ENCODE measurements at places on chromosomes 6 and 20. TPM values are rescaled to one million over a fixed set of nuclear protein-coding genes. Genes with fewer than 3 reads are reported as not detected.

The BCAS1 gene
- total RNA-seq, result 0.10 TPM

The ATP9A gene
- total RNA-seq, result 0.21 TPM

The SCRT2 gene
- not detected for total RNA-seq

The VEGFA gene
- 51.9 TPM for total RNA-seq

The SLC4A11 gene
- total RNA-seq, result 2.9 TPM

The CLVS2 gene
- not detected for total RNA-seq

GRCh38 chr6:4606821-4607704 is 169.1 kb upstream of the CDYL start:
- peaks cover 10% of the 10 kb centered on the region for H3K4me1 ChIP-seq
- no peak for DNase-seq
- peaks cover 4% of the 10 kb centered on the region for H3K27me3 ChIP-seq
- no peak overlapping the region for H3K4me3 ChIP-seq

GRCh38 chr6:235763-236360 is 56.4 kb upstream of the DUSP22 start:
- peak overlapping the region; percentile 30 for H3K4me3 ChIP-seq
- H3K36me3 ChIP-seq, result no peaks in the 10 kb centered on the region
- no peaks in the 10 kb centered on the region for H3K27me3 ChIP-seq

DNA sequence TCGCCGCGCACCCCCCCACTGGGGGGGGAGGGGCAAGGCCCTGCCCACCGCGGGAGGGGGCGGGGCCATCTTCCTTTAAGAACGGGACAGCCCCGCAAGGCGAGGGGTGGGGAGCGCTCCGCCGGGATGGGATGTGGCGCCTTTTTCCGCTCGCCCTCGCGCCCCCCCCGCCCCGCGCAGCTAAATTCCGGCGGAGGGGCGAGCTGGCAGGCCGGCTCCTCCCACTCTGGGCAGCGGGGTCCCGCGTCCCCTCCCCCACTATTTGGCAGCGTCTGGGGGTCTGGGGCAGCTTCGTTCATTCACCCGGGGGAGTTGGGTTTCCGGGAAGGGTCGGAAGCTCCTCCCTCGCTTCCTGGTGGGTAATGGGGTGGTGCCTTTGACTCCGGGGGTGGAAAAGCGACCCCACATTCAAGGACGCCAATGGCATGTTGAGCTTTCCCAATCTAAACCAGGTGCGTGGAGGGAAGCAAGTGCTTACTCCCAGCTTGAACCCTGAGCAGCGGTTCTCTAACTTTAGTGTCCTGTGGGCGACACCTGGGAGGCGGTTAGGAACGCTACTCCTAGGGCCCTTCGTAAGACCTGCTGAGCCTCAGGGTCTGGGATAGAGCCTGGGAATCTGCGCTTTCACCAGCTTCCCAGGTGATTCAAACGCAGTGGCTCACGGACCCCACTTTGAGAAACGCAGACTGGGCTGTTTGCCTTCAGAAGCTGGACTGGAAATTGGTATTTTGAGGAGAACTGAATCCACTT is 927 bp downstream of the ASXL1 start:
- H3K27me3 ChIP-seq, result peaks cover 3% of the 10 kb centered on the region
- peaks cover 68% of the 10 kb centered on the region for H3K4me1 ChIP-seq
- H3K4me3 ChIP-seq, result peak overlapping the region; percentile 92
- H3K36me3 ChIP-seq, result peaks cover 34% of the 10 kb centered on the region
- peak; percentile 83 for DNase-seq

DNA sequence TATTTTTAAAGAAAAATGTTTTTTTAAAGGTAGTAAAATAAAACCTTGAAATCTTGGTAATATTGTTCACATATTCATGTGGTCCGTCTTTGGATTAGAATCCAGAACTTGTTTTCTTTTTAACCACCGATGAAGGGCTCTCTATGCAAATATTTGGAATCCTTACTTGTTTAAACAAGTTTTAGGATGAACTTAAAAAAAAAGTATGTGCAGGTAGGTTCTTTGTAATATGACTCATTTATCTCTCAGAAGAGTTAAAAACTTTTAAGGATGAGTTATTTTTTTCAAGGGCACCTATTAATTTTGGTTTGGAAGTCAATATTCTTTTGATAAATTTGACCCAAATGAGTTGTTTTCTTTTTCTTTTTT is 8.9 kb downstream of the DSP start:
- no peaks in the 10 kb centered on the region for H3K36me3 ChIP-seq
- no peak for DNase-seq
- H3K27ac ChIP-seq, result no peak overlapping the region
- peaks cover 55% of the 10 kb centered on the region for H3K27me3 ChIP-seq

GRCh38 chr6:279341-280029 is 12.8 kb upstream of the DUSP22 start:
- H3K27me3 ChIP-seq, result no peaks in the 10 kb centered on the region
- H3K4me1 ChIP-seq, result peaks cover 3% of the 10 kb centered on the region
- H3K4me3 ChIP-seq, result no peak overlapping the region
- peaks cover 3% of the 10 kb centered on the region for H3K36me3 ChIP-seq
- DNase-seq, result no peak

- H3K36me3 ChIP-seq, result no peaks in the 10 kb centered on the region
- no peak overlapping the region for H3K4me3 ChIP-seq
- no peak for DNase-seq
- H3K27ac ChIP-seq, result no peak overlapping the region
- H3K4me1 ChIP-seq, result no peaks in the 10 kb centered on the region
- H3K27me3 ChIP-seq, result peaks cover 90% of the 10 kb centered on the region
Observed at GRCh38 chr20:22562620-22563019, 21.8 kb downstream of the FOXA2 start.

DNA sequence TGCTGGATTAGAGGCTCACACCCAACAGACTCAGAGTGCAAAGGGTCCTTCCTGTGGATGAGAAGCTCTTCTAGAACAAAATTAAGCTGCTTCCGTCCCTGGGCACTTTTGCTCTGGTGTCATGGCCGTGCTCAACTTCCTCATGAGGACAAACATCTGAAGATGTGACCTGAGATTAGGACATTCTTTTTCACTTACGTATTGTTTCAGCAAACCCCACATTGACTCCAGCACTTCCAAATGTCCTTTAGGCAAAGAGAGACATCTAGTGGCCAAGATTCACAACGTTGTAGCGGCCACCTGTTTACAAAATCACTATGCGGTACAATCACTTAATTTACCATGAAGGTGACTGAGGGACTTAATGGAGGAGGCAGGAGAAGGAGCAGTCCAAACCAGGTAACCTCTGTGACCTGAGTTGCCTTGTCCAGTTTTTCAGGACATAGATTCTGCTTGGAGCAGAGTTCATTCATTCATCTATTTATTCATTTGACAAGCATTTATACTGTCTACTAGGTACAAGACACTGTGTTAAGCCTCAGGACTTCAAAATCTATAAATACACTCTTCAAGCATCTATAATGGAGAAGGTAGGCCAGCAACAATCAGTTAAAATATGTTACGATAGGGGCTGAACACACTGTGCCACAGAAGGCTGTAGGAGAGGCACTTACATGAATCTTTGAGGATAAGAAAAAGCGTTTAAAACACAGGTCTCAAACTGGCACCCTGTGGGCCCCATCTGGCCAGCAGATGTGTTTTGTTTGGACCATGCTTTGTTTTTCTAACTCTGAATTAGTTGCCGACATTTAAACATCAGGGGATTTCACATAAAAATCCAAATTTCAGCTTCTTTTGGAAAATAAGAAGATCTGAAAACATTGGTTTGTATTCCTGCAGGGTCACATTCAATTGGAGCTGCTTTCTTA is 5.6 kb upstream of the ADGRF1 start:
- no peaks in the 10 kb centered on the region for H3K4me1 ChIP-seq
- no peak overlapping the region for H3K27ac ChIP-seq
- no peaks in the 10 kb centered on the region for H3K36me3 ChIP-seq
- DNase-seq, result peak; percentile 0
- H3K27me3 ChIP-seq, result peaks cover 20% of the 10 kb centered on the region

- H3K4me3 ChIP-seq, result no peak overlapping the region
- no peak for DNase-seq
Observed at GRCh38 chr6:7920425-7920824, 9.8 kb upstream of the TXNDC5 start.

DNA sequence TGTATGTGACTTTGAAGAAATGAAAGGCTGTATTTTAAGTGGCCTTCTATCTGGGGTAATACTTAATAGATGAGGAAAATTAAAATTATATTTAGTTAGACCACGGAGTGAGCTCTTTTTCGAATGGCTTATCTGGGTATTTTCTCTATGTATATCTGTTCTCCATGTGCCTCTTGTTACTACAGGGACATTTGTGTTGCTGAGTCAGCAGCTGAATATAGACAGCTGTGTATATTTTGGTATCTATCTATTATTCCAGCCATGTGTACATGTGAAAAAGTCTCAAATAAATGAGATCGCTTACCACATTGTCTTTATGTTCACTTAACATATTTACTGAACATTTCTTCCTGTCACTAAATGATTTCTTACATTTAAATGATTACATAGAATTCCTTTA is 57.2 kb downstream of the TMEM200A start:
- no peaks in the 10 kb centered on the region for H3K4me1 ChIP-seq
- H3K4me3 ChIP-seq, result no peak overlapping the region
- H3K27ac ChIP-seq, result no peak overlapping the region
- H3K27me3 ChIP-seq, result no peaks in the 10 kb centered on the region

All from activated naive CD8-positive, alpha-beta T cell treated with anti-CD3 and anti-CD28 coated beads for 36 hours (primary cell).